ENCODE measurements at places on chromosomes 7 and 10. TPM values are rescaled to one million over a fixed set of nuclear protein-coding genes. Genes with fewer than 3 reads are reported as not detected.
A peak's percentile ranks its signal among the peaks of the same experiment; 100 is the strongest.

DNA sequence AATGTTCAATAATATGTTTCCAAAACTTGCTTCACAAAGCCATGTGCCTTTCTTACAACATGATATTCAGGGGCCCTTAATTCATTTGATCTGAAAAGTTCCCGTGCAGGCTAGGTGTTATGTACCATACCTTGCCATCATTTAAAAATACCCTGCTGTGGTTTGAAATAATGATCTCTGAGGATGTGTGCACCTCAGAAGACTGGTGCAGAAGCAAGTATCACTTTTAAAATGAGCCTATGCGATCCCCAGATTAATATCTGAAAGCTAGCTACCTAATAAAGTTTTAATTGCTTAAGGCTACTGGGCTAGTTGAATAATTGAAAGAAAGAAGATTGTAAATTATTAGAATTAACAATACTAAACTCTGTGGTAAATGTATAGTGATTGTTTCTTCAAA, 262.4 kb downstream of the CDK14 start:
- DNase-seq, result no peak
- H3K36me3 ChIP-seq, result no peaks in the 10 kb centered on the region
- no peak overlapping the region for H3K27ac ChIP-seq
- no peaks in the 10 kb centered on the region for H3K27me3 ChIP-seq
- no peaks in the 10 kb centered on the region for H3K4me1 ChIP-seq
- no peak overlapping the region for H3K4me3 ChIP-seq

GRCh38 chr10:803041-803741, 113.7 kb upstream of the DIP2C start:
- H3K27me3 ChIP-seq, result no peaks in the 10 kb centered on the region
- peaks cover 9% of the 10 kb centered on the region for H3K4me1 ChIP-seq
- no peak for DNase-seq
- no peak overlapping the region for H3K27ac ChIP-seq

DNA sequence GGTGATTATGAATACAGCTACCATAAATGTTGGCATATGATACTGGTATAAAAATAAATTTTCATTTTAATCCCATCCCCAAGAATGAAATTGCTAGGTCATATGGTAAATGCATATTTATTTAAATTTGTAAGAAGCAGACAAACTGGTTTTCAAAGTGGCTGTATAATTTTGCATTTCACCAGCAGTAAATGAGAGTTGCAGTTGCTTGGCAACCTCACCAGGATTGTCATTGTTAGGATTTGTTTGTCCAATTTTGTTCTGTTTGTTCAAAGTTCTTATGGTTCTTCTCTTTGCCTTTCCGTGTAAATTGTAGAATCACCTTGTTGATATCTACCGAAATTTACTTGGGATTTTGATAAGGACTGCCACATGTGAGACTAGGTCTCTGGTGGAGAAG, 237.4 kb downstream of the OTUD1 start:
- no peak overlapping the region for H3K4me3 ChIP-seq
- no peaks in the 10 kb centered on the region for H3K36me3 ChIP-seq
- no peak overlapping the region for H3K27ac ChIP-seq
- no peaks in the 10 kb centered on the region for H3K4me1 ChIP-seq
- peak; percentile 7 for DNase-seq

TACR2 gene
- 77.7 TPM for total RNA-seq

IDE gene
- total RNA-seq, result 48.5 TPM
